Aorta (tissue), 5 donors: ENCODE measurements at places on chromosomes 13 and 19. TPM values are rescaled to one million over a fixed set of nuclear protein-coding genes. Genes with fewer than 3 reads are reported as not detected.

DNA sequence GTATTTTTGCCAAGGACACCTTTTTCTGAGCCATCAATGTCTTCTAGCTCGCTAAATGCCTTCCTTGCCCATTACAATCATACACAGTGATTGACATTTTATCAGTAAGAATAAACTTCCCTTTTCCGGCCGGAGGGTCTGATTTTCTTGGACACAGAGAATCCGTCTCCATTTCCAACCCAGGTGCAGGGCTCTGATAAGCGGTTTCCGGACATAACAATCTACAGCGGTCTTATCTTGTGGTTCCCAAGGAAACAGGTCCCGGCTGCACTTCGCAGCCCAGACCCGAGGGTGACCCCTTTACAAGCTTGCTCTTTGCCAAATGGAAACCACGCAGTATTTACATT is 5.1 kb upstream of the ZNF77 start:
- no peak for DNase-seq

DNA sequence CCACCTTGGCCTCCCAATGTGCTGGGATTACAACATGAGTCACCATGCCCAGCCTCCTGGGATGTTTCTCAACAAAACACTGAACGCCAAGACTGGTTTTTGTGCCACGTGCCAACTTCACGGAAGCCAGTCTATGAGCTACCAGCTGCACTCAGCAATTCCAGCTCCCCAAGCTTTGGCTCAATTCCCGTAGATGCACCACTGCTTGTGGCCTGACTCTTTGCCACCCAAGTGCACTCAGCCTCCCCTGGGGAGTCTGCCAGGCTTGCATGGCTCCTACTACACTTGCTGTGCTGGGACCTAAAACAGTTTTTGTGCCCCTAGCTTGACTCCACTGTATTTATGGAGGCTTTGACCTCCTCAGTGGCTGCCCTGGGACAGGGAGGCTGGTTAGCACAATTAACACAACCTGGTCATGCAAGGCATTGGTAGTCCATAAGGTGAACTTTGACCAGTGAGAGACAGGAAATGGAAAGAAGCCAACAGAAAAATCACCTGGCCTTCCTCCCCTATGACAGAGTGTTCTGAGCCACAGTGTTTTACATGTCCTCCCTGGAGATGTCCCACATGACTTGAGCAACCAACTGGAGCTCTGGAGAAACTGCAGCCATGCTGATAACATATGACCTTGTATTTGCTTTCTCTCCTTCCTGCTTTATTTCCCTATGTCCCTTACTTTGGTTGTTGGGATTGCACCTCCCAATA is 1173.1 kb downstream of the UQCRFS1 start:
- DNase-seq: no peak

ZNF565 gene
- 2.6 TPM for polyA plus RNA-seq

- peak; percentile 75 for DNase-seq
Observed at GRCh38 chr19:4061683-4062418, 4.8 kb downstream of the ZBTB7A start.

GRCh38 chr19:6260912-6261650 is 18.7 kb downstream of the MLLT1 start:
- no peak for DNase-seq

- DNase-seq: peak; percentile 73
Observed at GRCh38 chr19:8487137-8487851, 15.1 kb downstream of the PRAM1 start.

DNA sequence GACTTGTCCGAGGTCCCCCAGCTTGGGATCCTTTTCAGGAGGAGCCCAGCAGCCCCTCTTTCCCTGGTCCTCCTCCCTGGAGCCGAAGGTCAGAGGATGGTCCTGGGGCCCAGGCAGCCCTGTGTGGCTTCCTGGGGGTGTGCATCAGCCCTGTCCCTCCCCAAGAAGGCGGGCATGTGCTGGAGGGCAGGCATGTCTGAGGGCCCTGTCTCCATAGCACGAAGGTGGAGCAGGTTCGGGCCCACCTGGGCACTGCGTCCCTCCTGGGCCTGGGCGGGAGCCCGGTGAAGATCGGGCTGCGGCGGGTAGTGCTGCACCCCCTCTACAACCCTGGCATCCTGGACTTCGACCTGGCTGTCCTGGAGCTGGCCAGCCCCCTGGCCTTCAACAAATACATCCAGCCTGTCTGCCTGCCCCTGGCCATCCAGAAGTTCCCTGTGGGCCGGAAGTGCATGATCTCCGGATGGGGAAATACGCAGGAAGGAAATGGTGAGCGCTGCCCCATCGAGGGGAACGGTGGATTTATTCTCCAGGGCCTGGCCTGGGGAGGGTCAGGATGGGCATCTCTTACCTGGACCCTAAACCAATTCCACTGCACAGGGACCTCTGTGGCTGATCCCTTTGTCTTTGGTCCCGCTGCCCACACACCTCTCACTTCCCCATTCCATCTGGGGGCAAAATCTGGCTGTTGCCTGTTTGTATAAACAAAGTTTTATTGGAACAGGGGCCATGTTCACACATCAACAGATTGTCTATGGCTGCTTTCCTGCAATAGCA is 10.9 kb downstream of the TIMM13 start:
- DNase-seq: no peak

DNA sequence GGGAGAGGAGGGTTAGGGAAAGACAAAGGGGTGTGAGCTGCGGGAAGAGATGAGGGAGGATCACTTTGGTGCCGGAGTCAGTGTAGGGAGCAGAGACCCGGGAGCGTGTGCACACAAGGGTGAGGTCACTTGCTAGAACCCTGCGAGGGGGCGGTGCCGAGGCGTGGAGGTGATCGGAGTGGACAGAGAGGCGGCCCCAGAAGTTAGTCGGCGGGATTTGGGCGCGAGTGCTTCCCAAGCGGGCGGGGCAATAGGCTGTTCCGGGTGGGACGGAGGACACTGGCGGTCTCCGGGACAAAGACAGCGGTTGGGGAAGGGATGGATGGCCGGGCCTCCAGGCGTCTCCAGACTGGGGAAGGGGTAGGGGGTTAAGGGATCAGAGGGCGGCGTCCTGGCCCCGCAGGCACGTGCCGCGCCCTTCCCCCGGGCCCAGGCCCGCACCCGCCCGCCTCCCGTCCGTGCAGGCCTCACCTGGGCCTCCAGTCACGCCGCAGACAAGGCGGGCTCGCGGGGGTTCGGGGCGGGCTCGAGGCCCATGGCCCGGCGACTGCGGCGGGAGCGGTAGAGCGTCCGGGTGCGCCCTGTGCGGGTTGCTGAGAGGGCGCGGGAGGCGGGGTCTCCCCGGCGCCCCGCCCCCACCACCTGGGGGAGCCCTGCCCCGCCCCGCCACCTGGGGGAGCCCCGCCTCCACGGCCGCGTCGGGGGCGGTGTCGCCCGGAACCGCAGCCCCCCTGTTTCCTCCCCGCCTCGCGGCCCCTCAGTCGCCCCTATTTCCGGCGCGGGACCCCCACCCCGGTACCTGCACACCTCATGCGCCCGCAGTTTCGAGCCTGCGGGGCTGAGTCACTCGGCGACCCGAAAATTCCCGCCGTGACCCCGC is at the start of gene LPAR2:
Gene LPAR2, minus strand, starts transcription at position 600 of the 880 bp plus-strand sequence. CDS start 945 bp downstream, outside the sequence.
- DNase-seq: no peak

DNA sequence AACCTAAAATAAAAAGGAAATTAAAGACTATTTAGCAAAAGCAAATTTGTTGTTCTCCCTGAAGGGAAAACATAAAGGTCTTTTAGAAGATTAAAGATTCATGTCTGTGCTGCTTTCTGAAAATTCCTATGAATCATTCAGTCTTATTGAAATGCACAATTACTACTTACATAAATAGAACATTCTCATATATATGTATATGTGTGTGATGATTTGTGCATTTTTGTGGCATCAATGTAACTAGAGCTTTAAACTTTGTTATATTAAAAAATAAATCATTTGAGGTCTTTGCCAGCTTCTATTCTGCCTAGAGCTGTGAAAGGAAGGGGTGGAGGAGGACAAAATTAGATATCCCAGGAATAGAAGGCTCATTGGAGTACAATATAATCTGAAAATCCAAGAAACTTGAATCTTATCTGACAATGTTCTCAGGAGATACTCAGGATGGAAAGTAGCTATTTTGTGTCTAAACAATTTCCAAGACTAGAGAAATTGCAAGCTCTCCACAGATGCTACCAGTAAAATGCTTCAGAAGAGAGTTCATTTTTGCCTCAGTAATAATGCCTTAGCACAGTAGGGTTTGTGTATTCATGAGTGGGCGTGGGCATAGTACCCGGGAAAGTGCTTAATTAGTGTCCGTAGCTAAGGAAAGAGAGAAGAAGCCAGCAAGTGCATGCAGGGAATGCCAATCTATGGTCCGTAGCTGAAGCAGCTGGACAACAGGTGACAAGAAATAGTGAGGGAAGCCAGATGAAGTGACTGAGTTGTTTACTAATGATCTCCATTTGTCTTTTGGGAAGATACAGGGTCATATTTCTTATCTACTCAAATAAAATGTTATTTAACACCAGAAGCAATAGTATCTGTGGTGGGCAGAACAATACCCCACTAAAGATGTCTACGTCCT is 395.5 kb upstream of the NBEA start:
- no peak for DNase-seq

- DNase-seq: no peak
Observed at GRCh38 chr13:51960766-51961165, 50.5 kb downstream of the ATP7B start.

DNA sequence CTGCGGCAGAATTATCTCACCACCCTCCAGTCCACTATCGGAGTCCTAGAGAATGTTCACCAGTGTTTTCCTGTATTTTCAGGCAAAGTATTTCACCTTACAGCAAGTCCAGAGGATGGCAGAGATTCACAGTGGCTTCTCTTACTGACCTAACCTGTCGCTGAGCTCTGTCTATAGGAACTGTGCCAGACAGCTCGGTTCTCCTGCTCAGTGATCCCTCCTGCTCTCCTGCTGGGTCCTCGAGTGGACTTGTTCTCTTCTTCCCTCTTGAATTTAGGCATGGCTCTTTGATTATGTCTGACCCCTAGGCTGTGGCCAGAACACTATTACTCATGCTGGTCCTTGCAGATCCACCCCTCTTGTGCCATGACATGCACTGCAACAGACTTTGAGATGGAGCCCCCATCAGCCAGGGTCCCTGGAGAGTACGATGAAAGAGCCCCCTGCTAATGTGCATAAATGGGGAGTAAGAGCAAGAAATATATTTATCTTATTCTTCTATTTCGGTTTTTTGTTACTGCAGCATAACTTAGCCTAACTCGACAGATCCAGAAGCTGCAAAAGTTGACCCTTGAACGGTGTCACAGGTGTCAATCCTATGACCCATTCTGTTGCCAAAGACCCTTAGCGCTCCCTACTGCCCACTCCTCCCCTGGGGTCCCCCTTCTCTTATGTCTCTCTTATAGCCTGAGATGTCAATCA is 439.4 kb downstream of the ZNF536 start:
- DNase-seq: no peak

DNA sequence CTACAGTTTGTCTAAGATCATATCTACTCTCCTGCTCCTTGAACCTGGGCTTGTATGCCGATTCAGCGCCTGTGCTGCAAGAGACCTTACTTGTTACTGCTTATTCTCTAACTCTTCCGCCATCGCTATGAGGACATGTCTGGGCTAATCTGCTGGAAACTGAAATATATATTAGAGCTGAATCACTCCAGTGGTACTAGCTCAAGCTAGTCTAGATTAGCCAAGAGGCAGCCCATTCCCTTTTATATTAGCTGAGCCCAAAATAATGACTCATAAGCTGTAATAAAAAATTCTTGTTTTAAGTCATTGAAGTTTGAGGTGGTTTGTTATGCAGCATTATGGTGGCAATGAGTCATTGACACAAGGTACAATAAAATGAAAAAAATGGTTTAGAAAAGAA is 52.8 kb downstream of the SLC6A16 start:
- DNase-seq: no peak

GRCh38 chr19:52896431-52897137 is 851 bp downstream of the ZNF320 start:
- DNase-seq: no peak

OVOL3 gene
- not detected for polyA plus RNA-seq

GDF15 gene
- polyA plus RNA-seq: 2.8 TPM

ZNF709 gene
- polyA plus RNA-seq: 1.2 TPM

DNA sequence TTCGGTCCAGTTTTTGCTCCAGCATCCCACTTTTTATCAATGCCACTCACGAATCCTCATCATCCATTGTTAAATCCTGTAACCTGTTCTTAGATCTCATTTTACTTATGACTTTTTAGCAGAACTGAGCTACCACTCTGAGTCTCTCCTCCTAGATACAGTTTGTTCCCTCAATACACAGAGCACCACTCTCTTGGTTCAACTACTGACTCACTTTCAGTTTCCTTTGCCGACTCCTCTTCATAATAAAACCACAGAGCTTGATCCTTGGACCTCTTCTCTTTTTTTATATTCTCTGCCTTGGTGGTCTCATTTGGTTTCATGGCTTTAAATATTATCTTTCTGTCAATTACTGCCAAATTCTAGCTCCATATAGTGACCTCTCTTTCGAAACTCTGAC is 150.3 kb downstream of the SLITRK5 start:
- no peak for DNase-seq

GRCh38 chr19:58042495-58043340 is 8.9 kb downstream of the ZSCAN1 start:
- DNase-seq: no peak

GRCh38 chr13:48892688-48893075 is 83.0 kb upstream of the FNDC3A start:
- no peak for DNase-seq

GRCh38 chr13:99385161-99385560 is 78.0 kb upstream of the GPR183 start:
- DNase-seq: no peak

DNA sequence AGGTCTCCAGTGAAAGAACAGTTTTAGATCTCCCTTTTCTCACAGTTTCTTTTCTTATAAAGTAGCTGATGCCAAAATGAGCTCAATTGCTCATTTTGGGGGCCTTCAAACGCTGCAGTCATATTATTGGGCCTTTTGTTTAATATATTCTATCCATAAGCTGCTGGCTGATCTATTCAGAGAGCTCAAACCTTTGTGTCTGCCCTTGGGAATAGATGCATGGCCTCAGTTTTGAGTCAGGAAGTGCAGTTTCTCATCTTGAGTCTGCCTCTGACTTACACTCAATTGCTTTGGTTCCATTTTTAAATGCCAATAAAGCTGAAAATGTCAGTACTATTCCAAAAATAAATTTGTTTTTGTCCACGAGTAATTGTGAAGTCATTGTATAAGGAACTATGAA is 468.9 kb downstream of the KLF12 start:
- no peak for DNase-seq

DNA sequence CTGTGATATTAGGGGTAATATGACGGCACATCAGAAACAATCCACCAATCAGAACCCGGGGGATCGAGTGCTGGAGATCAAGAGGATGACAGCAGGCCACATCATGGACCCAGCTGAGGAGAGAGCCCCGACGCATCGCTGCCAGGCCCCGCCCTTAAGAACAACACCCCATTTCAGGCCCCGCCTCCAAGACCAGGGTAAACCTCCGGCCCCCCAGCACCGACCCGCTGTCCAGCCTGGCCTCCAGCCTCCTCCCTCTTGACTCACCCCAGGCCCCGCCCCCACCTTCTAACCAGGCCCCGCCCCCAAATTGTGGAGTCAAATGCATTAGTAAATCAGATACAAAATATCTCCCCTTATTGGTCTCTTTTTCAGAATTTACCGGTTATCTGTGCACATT is 4.7 kb upstream of the ZNF611 start:
- DNase-seq: no peak
